ENCODE measurements at places on chromosomes 7 and 10.

- DNase-seq: no peak
Measured at GRCh38 chr10:11118686-11119085, 101.0 kb downstream of the CELF2 start.

GRCh38 chr10:15718694-15719048 lies 1.1 kb downstream of the ITGA8 start:
- no peak for DNase-seq

DNA sequence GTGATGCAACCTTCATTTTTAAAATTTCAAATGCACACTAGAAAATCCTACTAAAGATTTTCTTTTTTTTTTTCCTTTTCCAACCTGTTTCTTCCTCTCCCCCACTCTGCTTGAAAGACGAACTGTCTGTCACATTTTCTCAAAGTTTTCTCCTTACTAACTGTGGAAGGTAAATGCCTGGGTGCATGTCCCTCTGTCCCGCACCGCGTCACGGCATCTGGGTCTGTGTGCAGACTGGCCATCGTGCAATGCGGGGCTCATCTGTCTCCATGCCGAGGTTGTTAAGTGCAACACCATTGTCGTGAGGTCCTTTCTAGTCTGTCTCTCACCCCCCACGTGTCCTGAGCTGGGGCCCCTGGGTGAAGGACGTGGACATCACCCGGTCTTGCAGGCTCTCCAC lies 28.4 kb downstream of the PFKFB3 start:
- no peak for DNase-seq

- DNase-seq: peak; percentile 82
Measured at GRCh38 chr10:69392481-69393000, 24.2 kb downstream of the TACR2 start.

DNA sequence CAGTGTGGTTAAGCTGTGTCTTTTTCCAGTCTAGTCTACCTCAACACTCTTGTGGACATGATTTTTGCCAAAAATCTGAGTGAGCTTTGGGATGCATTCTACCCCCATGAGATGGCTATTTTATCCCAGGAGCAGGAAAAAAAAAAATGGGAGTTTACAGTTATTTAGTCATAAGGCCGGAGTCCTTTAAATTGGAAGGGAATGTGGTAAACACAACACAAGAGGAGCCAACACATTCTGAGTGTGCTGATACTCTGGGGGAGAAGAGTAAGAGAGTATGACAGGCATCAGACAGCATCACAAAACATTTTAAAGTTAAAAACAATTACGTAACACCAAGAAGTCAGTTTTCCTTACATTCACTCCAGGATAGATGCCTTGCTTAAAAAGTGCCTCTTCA lies 46.1 kb downstream of the C1GALT1 start:
- DNase-seq: peak; percentile 20

DNA sequence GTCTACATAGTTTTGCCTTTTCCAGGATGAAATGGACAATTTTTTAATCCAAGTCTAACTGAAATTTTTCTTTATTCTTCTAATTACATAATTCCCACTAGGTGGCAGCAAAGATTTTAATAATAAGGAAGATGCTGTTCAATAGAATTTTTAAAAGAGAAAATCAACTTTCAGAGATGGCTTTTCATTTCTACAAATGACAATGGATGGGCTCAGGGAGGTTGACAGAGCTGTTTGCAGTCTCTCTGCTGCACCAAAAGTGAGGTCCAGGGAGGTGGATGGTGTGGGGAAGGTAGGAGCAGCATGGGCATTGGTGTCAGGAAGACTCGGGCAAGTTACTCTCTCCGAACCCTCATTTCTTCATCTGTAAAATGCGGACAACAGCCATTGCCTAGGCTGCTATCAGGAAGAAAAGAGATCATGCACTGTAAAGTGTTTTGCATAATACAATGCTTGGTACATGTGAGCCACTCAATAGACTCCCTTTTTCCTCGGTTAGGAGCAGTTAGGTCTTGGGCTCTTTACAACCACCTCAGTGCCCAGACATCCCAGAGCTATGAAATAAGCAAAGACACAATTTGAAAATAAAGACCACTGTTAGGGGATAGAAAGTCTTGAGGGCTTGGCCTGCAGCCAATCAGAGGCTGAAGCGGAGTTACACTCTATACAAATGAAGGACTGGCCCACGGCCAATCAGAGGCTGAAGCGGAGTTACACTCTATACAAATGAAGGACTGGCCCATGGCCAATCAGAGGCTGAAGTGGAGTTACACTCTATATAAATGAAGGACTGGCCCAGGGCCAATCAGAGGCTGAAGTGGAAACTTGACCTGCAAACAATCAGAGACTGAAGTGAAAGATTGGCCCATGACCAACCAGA lies 107.1 kb downstream of the ABLIM1 start:
- peak; percentile 31 for DNase-seq

- peak; percentile 86 for DNase-seq
Measured at GRCh38 chr7:41188163-41189130, 514.4 kb downstream of the INHBA start.
